ENCODE measurements at places on chromosomes 13 and 19.

DNA sequence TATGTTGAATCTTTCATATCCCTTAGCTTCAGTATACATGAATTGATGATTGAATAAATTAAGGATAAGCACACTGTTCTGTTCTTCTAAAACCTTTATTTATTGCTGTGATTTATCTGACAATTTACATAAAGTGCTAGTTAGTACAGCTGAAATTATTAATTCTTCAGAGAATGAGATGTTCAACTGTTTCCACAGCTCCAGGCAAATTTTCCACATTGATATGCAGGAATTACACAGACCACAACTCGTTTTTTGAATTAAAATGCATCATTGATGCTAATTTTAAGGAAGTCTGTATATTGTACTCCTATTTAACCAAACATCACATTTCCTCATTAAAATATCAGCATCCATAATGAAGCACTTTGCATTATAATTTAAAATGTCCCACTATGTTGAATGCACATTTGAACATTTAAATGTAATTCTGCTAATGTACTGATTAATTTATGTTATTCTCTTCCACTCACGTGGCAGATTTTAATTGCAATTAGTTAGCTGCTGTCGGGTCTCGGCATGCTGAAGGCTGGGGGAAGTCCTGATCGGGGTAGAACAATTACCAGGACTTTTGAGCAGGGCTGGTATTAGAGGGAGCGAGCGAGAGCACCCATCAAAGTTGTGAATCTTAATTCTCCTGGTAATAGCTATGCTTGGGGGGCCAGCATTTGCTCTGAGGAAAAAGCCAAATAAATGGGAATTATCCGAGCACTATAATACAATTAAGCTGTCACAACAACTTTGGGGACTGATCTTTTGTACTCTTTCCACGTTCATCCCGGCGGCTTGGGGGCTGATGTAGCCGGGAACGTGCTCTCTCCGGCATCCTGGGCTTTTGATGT lies 136.7 kb upstream of the TMTC4 start:
- no peak for DNase-seq

- DNase-seq: no peak
These were observed 171.6 kb upstream of the OBI1 start for GRCh38 chr13:78830508-78830907.

GRCh38 chr13:104694397-104694796 lies 1628.2 kb upstream of the SLC10A2 start:
- DNase-seq: no peak

DNA sequence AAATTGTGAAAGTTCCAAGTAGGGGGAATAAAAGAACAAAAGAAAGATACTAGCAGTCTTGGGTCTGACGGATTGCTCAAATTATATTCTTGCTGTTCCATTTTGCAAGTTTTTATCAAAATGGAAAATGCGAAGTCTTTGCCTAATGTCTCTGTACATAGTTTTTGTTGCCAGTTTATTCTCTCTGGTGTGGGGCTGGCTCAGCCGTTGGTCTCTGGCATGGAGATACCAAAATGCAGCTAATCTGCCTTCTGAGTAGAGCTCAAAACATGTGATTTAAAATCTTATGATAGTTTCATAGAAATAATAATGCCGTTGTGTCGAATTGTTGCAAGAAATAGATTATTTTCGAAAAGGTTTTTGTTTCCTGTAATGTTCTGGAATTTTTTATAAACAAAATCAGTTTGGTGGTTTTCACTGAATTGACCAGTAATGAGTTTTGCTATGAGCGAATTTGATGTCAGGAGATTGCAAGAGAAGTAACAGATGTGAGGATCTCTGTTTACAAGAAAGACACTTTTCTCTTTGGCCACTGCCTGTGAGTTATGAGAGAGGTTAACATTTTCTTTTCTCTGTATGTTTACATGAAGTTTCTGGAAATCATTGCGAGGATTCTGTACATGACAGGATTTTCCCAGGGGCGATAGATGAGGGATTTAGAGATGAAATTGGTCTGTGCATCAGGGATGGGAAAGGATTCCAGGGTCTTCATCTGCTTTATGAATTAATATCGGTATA lies 147.0 kb downstream of the DCT start:
- peak; percentile 89 for DNase-seq

DNA sequence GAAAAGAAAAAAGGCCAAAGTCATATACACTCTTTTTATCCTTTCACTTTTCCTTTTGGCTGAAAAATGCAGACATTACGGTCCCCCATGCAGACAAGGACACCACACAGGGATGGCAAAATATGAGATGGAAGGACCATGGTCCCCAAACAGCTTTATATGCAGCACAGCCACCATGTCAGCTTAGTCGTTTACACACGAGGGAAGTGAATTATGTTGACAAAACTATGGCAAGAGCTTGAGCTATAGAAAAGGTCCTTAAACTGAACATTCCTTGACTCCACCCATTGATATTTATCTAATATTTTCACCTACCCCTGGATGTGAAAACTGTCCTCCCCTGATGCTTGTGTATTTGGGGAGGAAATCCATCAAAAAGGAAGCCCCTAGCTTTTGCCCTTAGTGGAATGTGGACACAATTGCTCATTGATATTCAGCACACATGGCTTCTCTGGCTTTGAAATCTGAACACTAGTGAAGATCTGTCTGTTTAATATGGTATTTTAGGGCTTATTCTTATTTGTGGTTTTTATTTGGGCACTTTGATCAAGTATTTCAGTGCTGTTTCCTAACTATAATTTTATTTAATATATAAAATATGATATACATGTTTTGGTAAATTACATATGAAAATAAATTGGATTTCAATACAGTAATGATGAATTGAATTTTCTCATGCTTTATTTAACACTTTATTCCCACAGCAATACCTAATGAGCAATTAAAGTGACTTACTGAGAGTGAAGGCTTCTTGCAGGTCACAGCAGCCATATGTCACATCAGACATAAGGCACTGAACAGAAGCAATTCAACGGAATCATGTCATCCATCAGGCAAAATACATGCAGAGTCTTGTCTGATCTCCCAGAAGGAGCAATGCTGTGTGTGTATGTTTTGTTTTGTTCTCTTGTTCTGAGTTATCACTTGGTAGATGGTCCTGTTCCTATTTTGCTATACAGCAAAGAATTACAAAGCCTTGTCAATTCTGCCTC lies 6.8 kb upstream of the GTF2F2 start:
- DNase-seq: no peak
